ENCODE measurements at places on chromosomes 7 and 10.

DNA sequence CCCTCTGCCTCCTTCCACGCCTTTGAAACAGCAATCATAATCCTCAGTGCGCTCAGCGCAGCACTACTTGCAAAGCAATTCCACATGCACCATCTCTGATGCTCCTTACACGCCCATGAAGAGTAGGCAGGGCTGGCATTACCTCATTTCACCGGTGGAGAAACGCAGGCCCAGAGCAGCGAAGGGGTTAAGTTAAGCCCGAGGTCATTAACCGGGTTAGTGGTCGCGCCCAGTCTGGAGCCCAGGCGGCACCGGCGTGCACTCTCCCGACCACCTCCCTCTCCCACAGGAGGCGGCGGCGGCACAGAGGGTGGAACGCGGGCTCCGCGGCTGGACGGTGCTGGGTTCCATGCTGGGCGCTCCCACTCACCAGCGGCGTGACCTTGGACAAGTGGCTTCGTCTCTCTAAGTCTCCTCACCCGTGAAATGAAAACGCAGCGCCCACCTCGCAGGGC, 515 bp downstream of the FASTK start:
- DNase-seq = no peak

DNA sequence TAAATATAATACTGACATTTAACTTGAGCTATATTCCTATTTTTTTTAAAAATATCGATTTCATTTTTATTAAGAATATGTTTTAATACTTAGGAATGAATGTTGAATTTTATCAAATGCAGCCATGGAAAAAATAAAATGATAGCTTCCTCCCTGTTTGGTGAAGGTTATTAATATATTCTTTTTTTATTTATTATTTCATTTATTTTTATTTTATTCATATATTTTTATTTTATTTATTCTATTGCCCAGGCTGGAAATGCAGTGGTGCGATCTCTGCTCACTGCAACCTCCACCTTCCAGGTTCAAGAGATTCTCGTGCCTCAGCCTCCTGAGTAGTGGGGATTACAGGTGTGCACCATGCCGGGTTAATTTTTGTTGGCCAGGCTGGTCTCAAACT, 160.2 kb downstream of the PKD1L1 start:
- no peak for DNase-seq

DNA sequence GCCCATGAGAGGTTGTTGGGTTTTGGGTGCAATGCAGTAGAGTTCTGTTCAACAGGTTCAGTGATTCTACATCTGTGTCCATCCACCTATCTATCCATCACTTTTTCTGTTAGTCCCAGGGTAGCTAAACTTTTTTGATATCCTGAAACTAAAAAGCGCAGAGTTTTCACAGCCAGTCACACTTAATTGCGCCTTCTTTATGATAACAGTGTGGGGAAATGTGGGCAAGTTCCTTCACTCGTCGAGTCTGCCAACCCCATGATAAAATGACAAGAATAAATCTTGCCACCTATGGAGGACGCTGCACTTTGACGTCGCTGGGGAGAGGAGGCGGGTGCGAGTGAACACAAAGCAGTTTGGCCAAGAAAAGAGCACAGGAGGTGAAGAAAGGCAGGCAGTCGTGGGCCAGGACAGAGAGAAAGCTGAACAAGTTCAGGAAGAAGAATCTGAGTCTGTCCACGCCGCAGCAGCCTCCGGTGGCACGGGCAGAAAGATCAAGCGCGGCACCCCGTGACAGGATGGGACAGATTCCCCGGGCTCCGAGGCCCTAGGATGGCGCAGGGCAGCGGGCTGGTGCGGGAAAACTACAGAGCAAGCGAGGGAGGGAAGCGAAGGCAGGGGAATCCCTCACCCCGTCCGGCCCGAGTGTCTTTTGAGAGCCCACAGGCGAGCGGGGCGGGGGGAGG, 9.2 kb downstream of the SP8 start:
- no peak for DNase-seq

GRCh38 chr7:69177941-69178494, 420.3 kb upstream of the AUTS2 start:
- DNase-seq = no peak

- no peak for DNase-seq
Observed at GRCh38 chr10:34415039-34415438, 400.1 kb downstream of the PARD3 start.

- no peak for DNase-seq
Observed at GRCh38 chr7:66537380-66537779, 91.3 kb upstream of the KCTD7 start.

Measured in thoracic aorta (tissue), 2 donors.